CD4-positive, alpha-beta T cell (primary cell): ENCODE measurements at places on chromosomes 3 and 15.

- DNase-seq: no peak
These were observed 8.7 kb downstream of the ISG20 start for GRCh38 chr15:88647351-88648105.

DNA sequence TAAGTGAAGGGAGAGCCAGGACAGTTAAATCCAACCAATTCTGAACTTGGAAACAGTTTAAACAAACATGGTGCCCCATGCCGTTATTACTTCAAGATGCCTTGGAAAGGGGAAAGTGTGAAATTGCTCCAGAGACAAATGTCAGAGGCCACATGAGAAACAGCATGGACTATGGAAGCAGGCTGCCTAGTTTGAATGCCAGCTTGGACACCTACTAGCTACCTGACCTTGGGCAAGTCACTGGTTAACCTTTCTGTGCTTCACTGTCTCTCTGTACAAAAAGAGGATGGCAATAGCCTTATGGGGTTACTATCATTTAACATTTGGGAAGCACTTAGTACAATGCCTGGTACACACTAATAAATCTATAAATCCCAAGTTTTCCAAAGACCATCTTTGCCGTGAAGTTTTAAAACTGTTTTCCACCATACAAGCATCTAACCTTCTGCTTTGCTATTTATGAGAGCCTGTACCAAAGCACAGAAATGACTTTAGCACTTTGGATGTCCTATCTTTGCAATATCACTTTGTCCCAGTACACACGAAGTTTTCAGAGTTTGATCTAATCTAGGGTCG lies 8.3 kb upstream of the TOPBP1 start:
- DNase-seq: no peak

GRCh38 chr3:31671451-31671850 lies 138.7 kb downstream of the STT3B start:
- DNase-seq: no peak

- no peak for DNase-seq
These were observed 53.5 kb downstream of the SUCNR1 start for GRCh38 chr3:151926956-151927355.

GRCh38 chr3:151949706-151950105 lies 76.3 kb downstream of the SUCNR1 start:
- no peak for DNase-seq

- no peak for DNase-seq
These were observed 415.5 kb upstream of the ARPP21 start for GRCh38 chr3:35223632-35224394.

DNA sequence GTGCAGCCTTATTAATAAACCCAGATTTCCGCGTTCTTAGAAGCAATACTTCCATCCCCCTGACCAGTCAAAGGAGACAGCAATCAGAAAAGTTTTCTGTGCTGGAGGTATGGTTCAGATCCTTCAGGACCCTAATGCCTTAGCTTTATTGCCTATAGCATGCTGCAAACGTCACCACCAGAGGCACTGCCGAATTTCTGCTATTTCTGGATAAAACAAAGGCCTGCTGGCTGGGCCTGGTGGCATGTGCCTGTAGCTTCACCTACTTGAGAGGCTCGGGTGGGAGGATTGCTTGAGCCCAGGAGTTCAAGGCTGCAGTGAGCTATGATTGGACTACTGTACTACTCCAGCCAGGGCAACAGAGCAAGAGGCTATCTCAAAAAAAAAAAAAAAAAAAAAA lies 407.2 kb downstream of the FOXP1 start:
- DNase-seq: no peak

- DNase-seq: no peak
These were observed 185.5 kb downstream of the GAP43 start for GRCh38 chr3:115808816-115809215.

DNA sequence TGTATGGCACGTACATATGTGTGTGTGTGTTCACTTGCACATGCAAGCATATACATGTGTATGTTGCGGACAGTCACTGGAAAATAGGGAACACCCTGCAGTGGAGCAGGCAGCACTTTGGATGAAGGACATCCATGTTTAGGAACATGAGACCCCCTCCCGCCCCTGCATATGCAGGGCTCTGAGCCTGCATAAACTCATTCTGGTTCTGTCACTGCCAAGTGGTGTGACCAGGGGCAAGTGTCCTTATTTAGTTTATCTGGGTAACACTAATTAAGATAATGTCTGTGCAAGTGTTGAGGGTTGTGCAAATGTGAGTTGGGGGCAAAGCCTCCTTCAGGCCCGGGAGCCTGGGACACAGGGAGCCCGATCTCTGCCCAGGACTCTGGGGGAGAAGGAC lies 105.7 kb downstream of the CORO2B start:
- DNase-seq: no peak

DNA sequence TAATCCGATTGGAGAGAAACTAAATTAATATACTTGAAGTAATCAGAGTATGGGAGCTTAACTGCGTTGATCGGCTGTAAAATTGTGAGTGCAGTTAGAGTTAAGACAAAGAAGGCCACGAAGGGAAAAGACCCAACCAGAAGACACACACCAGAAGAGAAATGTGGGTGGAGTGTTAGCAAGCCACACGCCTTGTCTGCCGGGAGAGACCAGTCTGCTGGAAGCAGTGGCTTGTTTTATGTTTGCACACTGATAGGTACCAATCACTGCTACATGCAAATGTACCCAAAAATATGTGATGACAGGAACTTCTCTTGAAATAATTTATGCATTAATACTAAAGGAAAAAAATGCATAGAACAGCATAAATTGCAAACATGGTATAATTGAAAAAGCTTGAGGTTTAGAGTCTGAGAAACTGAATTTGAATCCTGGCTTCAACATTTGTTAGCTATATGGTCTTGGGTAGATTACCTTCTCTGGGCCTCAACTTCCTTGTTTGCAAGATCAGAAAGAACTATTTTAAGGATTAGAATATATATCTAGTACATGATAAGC lies 23.1 kb downstream of the EEFSEC start:
- DNase-seq: peak; percentile 9

- DNase-seq: no peak
These were observed 12.2 kb downstream of the SEMA7A start for GRCh38 chr15:74421302-74422245.

- DNase-seq: no peak
These were observed 114.6 kb upstream of the ACP3 start for GRCh38 chr3:132202586-132202985.

DNA sequence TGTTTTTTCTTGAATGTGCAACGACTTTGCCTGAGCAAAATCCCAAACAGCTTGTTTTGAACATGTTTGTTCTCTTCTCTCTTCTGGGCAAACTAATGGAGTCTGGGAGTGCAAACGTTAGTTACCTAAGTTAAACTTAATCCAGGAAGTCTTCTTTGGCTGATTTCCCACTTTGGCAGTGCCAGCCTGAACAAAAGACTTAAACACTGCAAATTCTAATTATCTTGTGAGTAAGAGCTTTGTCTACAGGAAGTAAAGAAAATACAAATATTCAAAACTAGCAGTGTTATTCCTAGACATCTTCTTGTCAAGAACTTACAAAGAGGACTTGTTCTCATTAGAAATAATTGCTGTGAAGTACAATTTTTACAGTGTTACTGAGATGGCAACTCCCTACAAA lies 16.7 kb upstream of the DENND6A start:
- no peak for DNase-seq

DNA sequence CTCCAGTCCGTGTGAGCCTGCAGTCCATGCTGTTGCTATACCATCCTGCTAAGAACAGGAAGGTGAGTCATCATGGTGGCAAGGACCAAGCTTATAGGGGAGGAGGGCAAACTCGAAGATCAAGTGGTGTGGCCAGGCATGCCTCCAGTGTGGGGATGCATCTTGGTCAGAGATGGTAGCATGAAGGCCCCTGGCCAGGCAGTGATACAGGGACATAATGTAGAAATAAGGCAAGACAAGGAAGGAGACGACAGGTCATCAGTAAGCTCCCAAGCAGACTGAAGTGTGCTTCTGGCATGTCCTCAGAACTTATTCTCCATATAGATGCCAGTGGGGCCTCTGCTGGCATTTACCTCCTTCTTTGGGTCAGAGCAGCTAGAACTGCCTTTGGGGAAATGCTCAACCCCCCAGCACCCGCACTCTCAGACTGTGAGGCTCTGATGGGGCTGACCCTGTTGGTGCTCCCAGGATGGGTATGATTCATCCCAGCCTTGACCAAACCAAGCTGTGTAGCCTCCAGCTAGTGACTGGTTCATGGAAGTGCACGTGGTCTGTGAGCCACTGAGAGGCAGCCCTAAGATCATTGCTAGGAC lies 52.5 kb upstream of the ATP2B2 start:
- DNase-seq: no peak

- peak; percentile 54 for DNase-seq
These were observed 734 bp downstream of the TBL1XR1 start for GRCh38 chr3:177196456-177197040.

DNA sequence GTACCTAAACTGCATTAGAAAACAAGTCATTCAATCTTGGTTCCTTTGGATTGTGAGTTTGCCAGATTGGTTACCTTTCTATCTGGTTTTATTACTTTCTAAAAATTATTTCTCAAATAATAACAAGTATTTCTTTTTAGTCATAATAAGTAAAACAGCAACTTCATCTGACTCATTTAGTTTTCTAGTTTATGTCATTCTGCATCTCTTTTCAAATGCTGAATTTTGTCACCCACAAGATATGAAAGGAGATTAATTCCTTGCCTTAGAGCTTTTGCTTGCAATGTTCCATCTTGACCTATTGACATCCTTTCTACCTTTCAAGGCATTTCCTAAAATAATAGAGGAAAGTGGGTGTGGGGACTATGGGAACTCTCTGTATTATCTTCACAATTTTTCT lies 253.6 kb upstream of the PEX5L start:
- DNase-seq: no peak

DNA sequence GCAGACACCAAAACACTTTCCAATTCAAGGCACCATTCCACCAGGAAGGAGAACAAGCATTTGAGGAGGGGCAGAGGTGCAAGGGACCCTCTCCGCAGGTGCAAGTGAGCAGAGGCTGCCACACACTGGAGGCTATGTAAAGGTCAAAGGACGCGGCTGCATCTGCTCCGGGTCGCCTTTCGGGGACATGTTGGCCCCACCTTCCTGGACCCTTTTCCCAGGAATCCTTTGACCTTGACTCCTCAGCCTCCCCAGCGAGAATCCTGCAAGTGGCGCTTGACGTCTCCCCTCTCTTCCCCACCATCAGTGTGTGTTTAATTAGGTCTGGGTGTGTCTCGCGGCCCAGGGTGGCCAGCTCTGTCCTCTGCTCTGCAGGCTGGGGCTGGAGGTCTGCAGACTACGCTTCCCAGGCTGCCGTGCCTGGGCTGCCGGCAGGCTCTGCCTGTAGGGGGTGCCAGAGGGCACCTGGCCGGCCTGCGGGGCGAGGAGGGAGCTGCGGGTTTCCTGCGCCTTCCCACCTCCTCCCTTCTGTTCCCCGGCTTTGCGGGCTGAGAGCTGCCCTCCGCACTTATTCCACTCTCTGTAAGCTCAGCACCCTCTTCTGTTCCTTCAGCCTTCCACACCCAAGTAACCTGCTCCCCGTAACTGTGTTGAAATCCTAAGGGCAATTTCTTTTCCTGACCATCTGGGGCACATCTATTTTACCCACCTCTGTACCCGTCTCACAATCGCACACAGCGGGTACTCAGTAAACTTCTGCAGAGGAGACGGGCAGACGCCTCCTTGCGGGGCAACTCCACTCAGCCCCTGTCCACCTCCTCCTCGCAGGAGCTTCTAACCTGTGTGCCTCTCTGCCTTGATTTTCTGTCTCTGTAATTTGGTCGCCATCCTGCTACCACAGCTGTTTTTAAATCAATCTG lies 129.8 kb downstream of the NSMCE3 start:
- DNase-seq: peak; percentile 37
